ENCODE measurements at places on chromosomes 1 and 21. TPM values are rescaled to one million over a fixed set of nuclear protein-coding genes. Genes with fewer than 3 reads are reported as not detected.
A peak's percentile ranks its signal among the peaks of the same experiment; 100 is the strongest.

DNA sequence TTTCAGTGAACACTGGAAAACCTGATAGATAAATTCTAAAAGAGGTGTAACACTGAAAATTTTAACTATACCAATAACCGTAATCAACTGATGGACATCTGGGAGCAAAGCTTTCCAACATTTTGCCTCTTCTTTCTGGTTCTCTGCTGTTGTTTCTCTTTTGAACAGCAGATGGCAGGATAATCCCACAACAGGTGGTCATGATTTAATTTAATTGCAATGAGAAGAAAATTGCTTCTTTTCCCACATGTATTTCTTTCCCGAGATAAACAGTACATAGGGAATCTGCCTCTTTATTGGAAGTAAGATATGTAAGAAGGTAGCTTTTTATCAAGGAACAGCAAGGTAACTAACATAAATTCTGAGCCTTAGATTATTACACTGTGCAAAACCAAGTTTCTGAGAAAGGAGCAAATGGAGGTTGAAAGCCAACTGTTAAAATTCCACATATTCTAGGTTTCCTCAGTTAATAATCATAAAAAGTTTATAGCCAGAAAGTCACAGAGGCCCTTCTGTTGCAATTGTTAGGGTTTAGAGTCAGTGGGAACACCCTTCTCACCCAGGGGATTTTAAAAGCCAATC, 72.9 kb downstream of the RPS6KA1 start:
- H3K4me1 ChIP-seq, result no peaks in the 10 kb centered on the region
- peak; percentile 67 for DNase-seq
- H3K4me3 ChIP-seq, result no peak overlapping the region
- H3K36me3 ChIP-seq, result no peaks in the 10 kb centered on the region
- H3K27ac ChIP-seq, result no peak overlapping the region

The OR10J1 gene
- not detected for total RNA-seq

GRCh38 chr21:46662765-46663500, 27.5 kb downstream of the PRMT2 start:
- no peak overlapping the region for H3K27ac ChIP-seq
- H3K4me3 ChIP-seq, result no peak overlapping the region
- DNase-seq, result no peak
- peaks cover 11% of the 10 kb centered on the region for H3K4me1 ChIP-seq

DNA sequence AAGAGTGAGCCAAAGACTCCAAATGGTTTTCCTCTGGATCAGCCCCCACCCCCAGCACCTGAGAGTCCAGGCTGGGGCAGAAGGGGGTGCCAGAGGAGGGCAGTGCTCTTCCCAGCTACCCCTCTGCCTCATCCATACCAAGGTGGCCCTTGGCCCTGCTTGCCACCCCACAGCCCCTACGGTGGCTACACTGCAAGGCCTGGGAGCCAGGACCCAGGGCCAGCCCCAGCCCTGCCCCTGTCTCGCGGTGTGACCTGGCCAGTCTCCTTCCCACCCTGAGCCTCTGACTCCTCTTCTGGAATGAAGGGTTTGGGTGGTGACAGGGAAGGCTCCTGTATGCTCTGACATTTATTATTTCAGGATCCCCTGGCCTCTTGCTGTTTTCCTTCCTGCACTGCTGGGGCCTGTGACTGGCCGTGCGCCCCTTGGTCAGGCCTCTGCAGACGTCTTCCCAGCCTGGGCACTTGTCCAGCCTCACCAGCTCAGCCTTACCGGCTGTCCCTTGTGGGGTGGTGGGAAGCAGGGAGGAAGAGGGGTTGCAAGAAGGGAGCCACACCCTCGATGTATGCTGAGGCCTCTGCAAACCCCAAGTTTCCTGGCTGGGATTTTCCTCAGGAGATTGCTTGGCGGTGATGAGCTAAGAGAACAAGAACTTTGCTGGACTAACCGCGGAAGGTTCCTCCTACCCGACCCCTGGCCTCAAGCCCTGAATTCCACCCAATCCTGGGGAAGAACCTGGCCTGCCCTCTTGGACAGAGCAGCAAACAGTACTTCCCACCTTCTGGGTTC, 13.5 kb downstream of the ASAP3 start:
- no peaks in the 10 kb centered on the region for H3K4me1 ChIP-seq
- H3K36me3 ChIP-seq, result no peaks in the 10 kb centered on the region
- DNase-seq, result no peak

DNA sequence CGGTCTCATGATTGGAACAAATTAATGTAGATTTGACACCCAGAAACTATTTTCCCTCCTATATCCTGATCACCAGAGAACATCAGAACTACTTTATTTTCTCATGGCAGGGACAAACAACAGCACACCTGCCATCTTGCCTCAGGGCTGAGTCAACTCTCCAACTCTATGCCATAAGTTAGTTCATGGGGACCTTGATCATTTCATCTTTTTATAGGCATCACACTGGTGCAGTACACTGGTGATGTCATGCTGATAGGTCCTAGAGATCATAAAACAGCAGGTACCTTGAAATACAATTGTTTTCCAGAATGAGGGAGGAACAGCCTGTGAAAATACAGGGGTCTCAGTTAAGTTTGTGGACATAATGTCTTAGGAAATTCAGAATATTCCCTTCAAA, 45.8 kb downstream of the EDN2 start:
- no peak for DNase-seq
- H3K4me3 ChIP-seq, result no peak overlapping the region
- H3K27me3 ChIP-seq, result peaks cover 4% of the 10 kb centered on the region
- peaks cover 2% of the 10 kb centered on the region for H3K4me1 ChIP-seq
- H3K27ac ChIP-seq, result no peak overlapping the region

DNA sequence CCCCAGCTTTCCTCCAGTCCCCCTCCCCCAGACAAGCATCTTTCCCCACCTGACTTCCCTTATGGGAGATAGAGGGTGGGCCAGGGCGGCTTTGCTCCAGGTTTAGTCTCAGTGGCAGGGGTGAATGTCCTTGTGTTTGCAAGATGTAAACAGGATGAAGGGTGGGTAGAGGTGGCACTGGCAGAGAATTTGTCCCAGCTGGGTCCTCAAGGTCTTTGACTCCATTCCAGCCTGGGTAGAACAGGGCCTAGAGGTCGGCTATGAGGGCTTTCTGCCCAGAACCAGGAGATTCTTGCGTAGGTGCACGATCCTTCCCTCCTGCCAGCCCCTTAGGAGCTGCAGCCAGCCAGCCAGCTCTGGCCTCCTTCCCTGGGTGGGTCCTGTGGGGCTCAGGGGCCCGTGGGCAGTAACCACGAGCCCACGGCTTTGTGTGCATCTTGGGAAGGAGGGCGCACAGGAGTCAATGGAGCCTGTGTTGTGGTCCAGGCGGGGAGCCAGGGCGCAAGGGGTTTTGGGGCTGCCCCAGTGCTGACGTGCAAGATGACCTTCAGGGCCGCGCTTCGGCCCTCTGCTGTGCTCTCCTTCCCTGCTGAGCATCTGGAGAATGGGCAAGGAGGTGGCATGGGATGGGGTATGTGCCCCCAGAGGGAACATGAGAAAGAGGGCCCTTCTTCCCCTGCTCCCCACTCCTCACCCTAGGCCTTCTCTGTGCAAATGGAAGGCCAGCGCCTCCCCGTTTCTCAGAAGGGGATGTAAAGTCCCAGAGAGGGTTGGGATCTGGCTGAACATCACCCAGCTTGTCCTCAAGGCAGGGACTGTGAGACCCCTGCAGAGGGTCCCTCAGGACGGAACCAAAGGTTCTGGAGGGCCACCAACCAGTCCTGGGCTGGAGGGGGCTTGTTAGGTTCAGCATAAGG, 15.7 kb downstream of the POU3F1 start:
- H3K27ac ChIP-seq, result peak overlapping the region; percentile 89
- H3K36me3 ChIP-seq, result no peaks in the 10 kb centered on the region
- H3K4me3 ChIP-seq, result no peak overlapping the region
- no peaks in the 10 kb centered on the region for H3K27me3 ChIP-seq
- DNase-seq, result peak; percentile 89
- H3K4me1 ChIP-seq, result peaks cover 32% of the 10 kb centered on the region

DNA sequence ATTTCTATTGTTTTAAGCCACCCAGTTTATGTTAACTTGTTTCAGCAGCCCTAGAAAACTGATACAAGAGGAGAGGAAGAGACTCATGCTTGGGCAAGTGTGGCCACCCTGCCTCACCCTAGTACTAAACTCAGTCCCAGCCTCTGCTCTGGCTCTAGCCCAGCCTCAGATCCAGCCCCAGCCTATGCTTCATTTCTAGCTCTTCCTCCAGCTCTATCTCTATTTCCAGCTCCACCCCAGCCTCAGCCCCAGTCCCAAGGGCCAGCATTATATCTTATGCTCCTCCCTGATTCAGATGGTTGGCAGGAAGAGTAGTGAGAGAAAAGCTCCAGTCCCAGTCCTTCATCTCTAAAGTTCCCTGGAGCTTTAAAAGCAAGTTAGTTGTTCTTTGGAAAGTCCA, 535.5 kb downstream of the PTPRC start:
- no peaks in the 10 kb centered on the region for H3K27me3 ChIP-seq
- no peaks in the 10 kb centered on the region for H3K36me3 ChIP-seq
- H3K27ac ChIP-seq, result no peak overlapping the region

GRCh38 chr1:42962641-42963377, 4.1 kb upstream of the SLC2A1 start:
- no peak overlapping the region for H3K27ac ChIP-seq
- no peaks in the 10 kb centered on the region for H3K27me3 ChIP-seq
- DNase-seq, result no peak
- no peaks in the 10 kb centered on the region for H3K36me3 ChIP-seq
- H3K4me3 ChIP-seq, result no peak overlapping the region

The OR2M5 gene
- total RNA-seq, result not detected

DNA sequence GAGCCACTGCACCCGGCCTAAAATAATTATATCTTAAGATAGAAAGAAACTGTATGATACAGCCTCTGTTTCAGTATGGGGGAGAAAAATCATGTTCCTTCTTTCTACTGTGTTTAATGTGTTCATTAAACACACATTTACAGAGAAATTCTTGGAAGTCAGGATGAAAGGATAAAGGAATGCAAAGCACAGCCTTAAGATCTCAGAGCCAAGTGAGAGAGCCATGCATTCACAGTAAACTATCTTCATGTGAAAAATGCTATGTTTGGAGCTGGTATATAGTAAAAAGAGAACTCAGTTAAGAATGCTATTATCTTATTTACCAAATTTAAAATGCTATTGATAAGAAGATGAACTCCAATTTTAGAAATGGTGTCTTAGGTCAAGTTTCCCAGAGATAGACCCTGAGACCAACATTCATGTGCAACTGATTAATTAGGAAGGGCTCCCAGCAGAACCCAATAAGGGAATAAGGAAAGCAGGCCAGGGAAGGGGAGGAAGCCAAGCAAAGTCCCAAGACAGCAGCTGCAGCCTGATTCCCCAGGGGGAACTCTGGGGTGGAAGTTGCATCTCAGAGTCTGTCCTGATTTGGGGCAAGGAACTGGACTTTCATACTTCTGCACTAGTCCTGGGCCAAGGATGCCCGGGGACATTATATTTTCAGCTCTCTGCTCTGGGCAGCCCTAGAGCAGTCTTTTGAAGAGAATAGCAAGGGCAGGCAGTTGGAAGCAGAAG, 130.0 kb upstream of the ZNF648 start:
- DNase-seq, result no peak
- no peaks in the 10 kb centered on the region for H3K27me3 ChIP-seq
- no peak overlapping the region for H3K27ac ChIP-seq
- H3K4me1 ChIP-seq, result no peaks in the 10 kb centered on the region

GRCh38 chr1:48536477-48536876, 64.5 kb upstream of the SPATA6 start:
- no peak overlapping the region for H3K4me3 ChIP-seq
- no peaks in the 10 kb centered on the region for H3K27me3 ChIP-seq
- no peak overlapping the region for H3K27ac ChIP-seq
- DNase-seq, result no peak
- H3K36me3 ChIP-seq, result no peaks in the 10 kb centered on the region
- H3K4me1 ChIP-seq, result no peaks in the 10 kb centered on the region

GRCh38 chr1:175935566-175936115, 192.2 kb upstream of the TNR start:
- H3K36me3 ChIP-seq, result no peaks in the 10 kb centered on the region
- no peak for DNase-seq
- no peaks in the 10 kb centered on the region for H3K27me3 ChIP-seq
- no peak overlapping the region for H3K27ac ChIP-seq
- H3K4me1 ChIP-seq, result no peaks in the 10 kb centered on the region

DNA sequence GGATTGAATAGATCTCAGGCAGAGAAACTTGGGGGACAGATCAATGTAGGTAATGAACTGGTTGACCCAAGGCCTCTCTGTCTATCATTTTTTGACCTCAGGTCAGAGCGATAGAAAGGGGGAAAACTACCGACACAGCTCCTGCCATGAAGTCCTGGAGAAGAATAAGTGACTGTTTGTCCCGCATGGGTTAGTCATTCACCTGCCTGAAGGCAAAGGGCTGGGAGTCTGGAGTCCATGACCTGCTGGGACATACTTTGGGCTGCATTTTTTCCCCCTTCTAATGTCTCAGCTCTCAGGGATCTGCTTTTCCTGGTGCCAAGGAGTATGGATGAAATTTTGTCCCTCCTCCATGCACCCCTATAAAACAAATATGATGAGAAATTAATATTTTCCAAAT, 1.6 kb upstream of the ROR1 start:
- H3K36me3 ChIP-seq, result no peaks in the 10 kb centered on the region
- H3K4me3 ChIP-seq, result no peak overlapping the region
- no peak for DNase-seq
- no peaks in the 10 kb centered on the region for H3K27me3 ChIP-seq

- H3K27ac ChIP-seq, result no peak overlapping the region
- no peak overlapping the region for H3K4me3 ChIP-seq
- H3K4me1 ChIP-seq, result peaks cover 17% of the 10 kb centered on the region
- peak; percentile 71 for DNase-seq
These were observed 67.6 kb downstream of the MTR start for GRCh38 chr1:236862615-236863211.

The TRIM46 gene
- total RNA-seq, result 0.74 TPM

DNA sequence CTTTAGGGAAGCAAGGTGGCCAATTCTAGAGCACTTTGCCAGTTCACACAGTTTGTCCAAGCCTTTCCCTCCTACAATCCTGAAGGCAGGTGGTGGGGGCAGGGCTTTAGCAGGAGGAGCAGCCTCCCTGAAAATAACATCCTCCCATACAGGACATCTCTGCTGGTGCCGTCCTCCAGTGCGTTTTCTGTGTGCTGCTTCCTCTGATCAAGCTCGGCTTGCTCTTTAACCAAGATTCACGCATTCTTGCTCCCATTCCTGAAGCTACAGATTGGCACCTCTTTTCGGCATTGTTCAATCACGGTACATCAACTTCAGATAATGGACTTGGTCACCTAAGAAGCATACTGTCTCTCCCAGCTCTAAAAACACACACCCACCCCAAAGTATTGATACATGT, 7.5 kb upstream of the DPT start:
- H3K36me3 ChIP-seq, result no peaks in the 10 kb centered on the region
- no peaks in the 10 kb centered on the region for H3K4me1 ChIP-seq
- no peak overlapping the region for H3K4me3 ChIP-seq
- no peaks in the 10 kb centered on the region for H3K27me3 ChIP-seq
- no peak overlapping the region for H3K27ac ChIP-seq
- DNase-seq, result no peak

The MGST3 gene
- 225 TPM for total RNA-seq

DNA sequence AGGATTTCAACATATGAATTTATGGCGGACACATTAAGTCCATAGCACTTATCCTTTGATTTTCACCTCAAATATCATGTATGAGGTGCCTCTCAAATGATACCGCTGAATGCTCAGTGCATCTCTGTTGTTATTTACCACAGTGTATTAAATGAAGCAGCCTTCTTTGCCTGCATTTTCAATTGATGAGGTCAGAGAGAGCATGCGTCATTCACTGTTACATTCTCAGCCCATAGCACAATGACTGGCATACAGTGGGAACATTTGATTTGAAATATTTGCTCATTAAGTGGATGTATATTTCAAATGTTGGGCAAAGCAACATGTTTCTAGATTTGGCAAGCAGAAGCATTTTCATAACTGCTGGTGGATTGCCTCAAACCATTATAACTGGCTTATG, 45.7 kb downstream of the LRRC7 start:
- H3K27me3 ChIP-seq, result no peaks in the 10 kb centered on the region
- H3K36me3 ChIP-seq, result no peaks in the 10 kb centered on the region
- H3K4me1 ChIP-seq, result no peaks in the 10 kb centered on the region
- H3K27ac ChIP-seq, result no peak overlapping the region
- DNase-seq, result no peak
- H3K4me3 ChIP-seq, result no peak overlapping the region

The VWA5B1 gene
- not detected for total RNA-seq

Data from adrenal gland (tissue), 19 donors.